ENCODE measurements at places on chromosomes 12 and 14.

GRCh38 chr14:91341334-91341733 is 76.3 kb downstream of the CCDC88C start:
- no peak for DNase-seq

DNA sequence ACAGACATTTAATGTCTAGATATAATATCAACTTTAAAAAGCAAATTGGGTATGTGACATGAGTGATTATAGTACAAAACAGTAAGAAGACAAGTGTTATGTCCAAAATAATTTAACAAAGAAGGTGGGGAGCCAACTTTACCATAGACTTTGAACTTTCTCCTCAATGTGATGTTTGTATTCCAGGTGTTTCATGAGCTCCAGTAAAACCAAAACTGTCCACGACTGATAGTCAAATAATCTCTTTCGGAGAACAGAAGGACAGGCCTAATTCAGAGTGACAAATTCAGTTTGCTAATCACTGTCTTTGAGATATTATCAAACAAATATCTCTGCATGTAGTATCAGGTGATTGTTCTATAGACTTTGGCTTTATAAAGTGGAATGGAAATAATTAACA is 1112.6 kb downstream of the SLC6A15 start:
- no peak for DNase-seq

DNA sequence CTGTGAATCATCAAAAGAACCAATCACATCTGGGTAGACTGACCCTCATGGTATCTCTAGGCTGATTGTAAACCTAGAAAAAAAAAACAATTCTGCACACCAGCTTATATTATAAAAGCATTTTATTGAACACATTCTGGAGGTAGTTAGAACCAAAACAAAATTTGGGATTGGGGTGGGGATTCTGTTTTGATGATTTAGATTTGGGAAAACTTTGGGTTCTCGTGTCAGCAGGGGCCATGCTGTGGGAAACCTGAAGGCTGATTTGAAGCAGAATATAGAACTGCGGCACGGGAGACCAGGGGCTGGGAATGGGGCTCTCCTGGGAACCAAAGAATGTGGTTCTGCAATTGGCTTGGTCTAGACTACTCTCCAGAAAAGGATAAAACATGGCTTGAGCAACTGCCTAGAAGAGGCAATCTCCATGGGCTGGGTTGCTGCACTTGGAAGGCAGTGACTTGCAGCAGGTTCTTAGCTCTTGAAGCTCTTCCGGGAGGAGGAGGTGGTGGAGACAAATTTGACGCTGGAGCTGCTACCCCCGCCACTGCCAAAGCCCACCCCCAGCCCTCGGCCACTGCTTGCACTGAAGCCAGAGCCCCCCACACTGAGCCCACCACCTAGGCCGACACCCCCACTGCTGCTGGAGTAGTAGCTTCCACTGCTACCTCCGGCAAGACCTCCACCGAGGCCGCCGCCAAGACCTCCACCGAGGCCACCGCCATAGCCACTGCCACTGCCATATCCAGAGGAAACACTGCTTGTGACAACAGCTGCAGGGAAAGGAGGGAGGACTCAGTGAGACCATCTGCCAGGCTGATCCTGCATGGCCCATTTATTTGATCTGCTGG is 5.5 kb downstream of the KRT5 start:
- no peak for DNase-seq

DNA sequence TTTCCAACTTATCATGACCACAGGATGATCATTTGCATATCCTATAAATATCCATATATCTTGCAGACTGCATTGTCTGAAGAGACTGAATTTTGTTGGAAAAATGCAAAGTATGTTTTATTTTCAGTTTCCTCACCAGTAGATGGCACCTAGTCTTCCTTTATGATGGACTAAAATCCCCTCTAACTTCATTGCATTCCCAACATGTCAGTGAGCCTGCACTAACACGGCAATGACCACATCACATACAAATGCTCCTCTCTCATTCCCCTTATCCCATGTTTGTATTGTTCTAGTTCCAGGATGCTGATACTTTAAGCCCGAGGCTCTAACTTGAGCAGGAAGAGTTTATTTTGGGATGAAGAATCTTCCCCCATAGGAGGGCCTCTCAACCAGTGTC is 24.7 kb upstream of the MYBPC1 start:
- peak; percentile 1 for DNase-seq

GRCh38 chr12:82279536-82280058 is 78.6 kb downstream of the CCDC59 start:
- no peak for DNase-seq

DNA sequence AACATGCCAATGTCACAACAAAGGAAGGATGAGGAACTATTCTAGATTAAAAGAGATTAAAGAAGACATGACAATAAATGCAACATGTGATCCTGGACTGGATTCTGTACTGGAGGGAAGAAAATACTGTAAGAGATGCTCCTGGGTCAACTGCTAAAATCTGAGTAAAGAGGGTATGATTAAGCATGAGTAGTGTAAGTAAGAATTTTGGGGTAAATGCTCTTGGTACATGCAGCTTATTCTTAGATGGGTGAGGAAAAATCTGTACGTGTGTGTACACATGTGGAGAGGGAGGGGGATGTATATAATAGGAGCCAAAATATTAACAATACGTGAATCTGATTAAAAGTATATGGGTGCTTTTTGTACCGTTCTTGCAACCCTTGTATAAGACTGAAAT is 66.0 kb downstream of the CDC42BPB start:
- no peak for DNase-seq

DNA sequence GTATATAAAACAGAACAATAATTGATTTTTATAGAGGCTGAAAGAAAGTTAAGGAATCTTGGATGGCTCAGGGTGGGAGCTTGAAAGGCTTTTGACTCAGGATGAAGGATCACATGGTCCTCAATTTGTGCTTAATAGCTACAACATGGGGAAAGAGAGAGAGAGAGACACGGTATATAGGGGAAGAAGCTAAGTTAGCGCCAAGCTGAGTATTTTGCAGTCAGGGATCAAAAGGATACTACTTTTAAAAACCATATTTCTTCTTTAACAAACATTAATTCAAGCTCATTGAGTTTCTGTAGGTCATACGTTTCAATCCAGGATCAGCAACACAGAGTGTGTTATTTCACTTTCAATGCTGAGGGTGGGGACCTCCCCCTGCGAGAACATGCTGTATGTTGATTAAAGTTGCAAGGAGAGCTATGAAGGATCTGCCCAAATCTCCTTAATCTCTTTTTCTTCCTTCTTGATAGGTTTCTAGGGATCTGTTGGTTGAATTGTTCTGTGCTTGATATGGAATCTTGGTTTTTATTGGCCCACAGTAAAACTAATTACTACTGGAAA is 133.1 kb upstream of the NUDT4 start:
- no peak for DNase-seq

DNA sequence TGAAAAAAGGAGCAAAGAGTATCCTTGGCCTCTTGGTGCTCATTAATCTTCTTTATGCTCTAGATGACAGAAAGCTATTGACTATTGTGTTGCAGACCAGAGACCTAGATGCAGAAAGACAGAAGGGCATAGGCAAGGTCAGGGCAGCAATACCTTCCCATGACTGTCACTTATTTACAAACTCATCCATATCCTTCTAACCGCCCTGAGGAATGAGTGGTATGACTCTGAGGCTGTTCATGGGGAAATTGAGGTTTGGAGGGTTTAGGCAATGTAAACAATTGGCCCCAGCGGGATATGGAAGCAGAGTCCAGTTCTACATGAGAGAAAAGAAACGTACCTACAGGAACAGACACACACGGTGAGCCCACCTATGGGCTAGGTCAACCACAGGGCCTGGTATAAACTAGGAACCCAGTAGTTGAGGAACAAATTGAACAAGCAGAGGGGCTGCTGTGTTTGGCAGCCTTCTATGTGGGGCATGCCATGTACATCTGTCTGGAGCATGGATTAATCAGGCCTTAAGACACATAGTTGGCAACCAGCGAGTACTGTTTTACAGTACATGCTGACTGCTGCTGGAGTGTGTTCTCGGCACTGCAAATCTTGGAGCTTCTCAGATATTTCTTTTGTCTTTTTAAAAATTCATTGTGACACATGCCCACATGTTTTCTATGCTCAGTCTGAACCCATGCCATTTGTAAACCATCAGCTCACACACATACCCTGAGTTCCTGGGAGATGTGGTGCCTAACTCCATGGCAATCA is 159.7 kb upstream of the NTF3 start:
- no peak for DNase-seq

GRCh38 chr12:47822401-47822800 is 2.7 kb upstream of the HDAC7 start:
- DNase-seq: no peak

DNA sequence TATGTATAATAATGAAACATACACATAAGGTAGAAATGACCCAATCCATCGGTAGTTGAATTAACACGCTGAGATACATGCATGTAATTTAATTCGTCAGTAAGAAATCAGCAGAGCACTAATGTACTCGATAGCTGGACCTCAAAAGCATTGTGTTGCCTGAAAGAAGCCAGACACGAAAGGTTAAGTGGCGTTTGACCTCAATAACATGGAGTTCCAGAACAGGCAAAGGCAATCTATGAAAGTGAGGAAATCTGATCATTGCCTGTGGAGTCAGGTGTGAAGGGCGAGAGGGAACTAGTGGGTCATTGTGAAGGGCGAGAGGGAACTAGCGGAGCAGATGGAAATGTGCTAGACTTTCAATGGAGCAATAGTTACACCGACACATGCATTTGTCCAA is 970.4 kb upstream of the TMEM132C start:
- no peak for DNase-seq

Data from foreskin fibroblast (primary cell).